ENCODE measurements at places on chromosomes 5 and 9.

DNA sequence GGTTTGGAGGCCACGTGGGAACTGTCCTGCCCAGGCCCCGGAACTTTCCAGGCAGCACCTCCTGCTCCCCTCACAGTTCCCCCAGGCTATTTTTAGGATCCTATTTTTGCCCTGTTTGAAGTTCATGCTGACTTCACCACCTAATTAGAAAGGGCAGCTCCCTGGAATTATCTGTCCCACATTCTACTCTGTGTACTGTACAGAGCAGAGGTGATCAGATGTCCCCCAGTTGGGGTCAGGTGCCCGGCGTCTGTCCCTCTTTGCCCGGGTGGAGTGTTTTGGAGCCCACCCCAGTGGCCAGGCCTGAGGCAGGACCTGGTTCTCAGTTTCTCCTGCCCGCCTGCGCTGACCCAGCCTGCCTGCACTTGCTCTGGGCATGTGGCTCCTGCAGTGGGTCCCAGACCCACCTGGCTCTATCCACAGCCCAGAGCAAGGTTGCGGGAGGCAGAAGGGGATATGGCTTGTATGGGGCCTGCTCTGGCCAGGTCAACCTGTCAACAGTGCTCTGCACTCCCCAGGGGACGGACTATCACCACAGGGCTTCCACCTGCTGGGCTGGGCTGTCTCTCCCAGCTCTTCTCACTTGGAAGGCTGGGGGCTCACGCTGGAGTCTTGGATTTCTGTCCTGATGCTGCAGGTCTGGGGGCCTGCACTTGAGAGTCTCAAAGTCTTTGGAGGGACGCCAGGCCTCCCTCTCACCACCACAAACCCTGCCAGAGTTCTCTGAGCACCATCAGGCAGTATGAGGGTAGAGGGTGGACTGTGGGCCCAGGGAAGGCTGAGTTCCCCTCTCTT is 268.3 kb downstream of the GADD45G start:
- H3K36me3 ChIP-seq = no peaks in the 10 kb centered on the region
- H3K27me3 ChIP-seq = peaks cover 14% of the 10 kb centered on the region
- DNase-seq = no peak
- peaks cover 1% of the 10 kb centered on the region for H3K4me1 ChIP-seq
- H3K27ac ChIP-seq = no peak overlapping the region
- H3K4me3 ChIP-seq = no peak overlapping the region

GRCh38 chr5:104186510-104186909 is 623.9 kb upstream of the NUDT12 start:
- no peak for DNase-seq
- H3K27ac ChIP-seq = no peak overlapping the region
- no peaks in the 10 kb centered on the region for H3K4me1 ChIP-seq
- H3K27me3 ChIP-seq = no peaks in the 10 kb centered on the region
- no peak overlapping the region for H3K4me3 ChIP-seq

DNA sequence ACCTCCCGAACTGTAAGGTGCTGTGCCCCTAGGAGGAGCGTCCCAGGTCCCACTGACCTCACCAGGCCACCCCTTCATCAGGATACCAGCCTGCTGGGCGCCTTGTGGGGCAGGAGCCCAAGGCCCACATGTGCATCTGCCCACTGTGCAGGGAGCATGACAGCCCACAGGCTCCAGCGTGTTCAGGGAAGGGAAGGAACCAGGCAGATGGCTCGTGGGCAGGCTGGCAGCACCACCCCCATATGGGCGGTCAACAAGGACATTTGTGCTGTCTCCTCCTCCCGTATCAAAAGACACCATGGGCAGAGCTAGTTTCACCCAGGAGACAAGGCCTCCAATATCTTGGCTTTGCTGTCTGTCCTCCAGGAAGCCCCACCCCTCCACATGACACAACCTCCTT is 85.5 kb upstream of the PPP1R26 start:
- DNase-seq = no peak
- no peaks in the 10 kb centered on the region for H3K27me3 ChIP-seq
- no peaks in the 10 kb centered on the region for H3K36me3 ChIP-seq
- no peaks in the 10 kb centered on the region for H3K4me1 ChIP-seq

GRCh38 chr9:96411129-96411838 is 6.9 kb downstream of the ZNF367 start:
- no peak for DNase-seq
- H3K4me3 ChIP-seq = no peak overlapping the region
- H3K4me1 ChIP-seq = peaks cover 2% of the 10 kb centered on the region
- H3K27me3 ChIP-seq = no peaks in the 10 kb centered on the region

DNA sequence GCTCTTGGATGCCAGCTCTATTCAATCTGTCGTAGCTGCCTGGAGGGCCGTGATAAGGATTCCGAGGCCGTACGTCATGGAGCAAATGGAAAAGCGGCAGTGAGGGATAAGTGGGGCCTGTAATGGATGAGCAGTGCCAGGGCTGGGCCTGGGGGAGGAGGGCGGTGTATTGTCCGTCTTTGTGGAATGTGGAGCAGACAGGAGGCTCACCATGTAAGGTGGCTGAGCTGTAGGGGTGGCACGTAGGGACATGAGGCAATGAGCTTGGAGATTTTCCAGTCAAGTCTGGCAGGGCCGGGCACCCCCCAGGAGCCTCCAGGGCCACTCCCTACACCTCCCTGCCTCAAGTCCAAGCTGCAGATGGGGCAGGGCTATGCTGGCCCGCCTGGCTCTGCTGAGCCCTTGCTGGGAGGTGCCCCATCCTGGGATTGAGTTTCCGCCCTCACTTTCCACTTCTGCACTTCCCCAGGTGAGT is 29.2 kb downstream of the NCS1 start:
- H3K36me3 ChIP-seq = no peaks in the 10 kb centered on the region
- H3K27me3 ChIP-seq = no peaks in the 10 kb centered on the region
- no peak overlapping the region for H3K4me3 ChIP-seq
- H3K27ac ChIP-seq = peak overlapping the region; percentile 39
- DNase-seq = no peak

GRCh38 chr5:127766676-127767335 is 63.6 kb downstream of the CCDC192 start:
- H3K27me3 ChIP-seq = no peaks in the 10 kb centered on the region
- H3K36me3 ChIP-seq = no peaks in the 10 kb centered on the region
- H3K4me3 ChIP-seq = no peak overlapping the region
- no peak overlapping the region for H3K27ac ChIP-seq

GRCh38 chr5:151683444-151683843 is 3.3 kb downstream of the SPARC start:
- peaks cover 23% of the 10 kb centered on the region for H3K27me3 ChIP-seq
- peaks cover 19% of the 10 kb centered on the region for H3K4me1 ChIP-seq
- no peaks in the 10 kb centered on the region for H3K36me3 ChIP-seq
- no peak overlapping the region for H3K27ac ChIP-seq
- DNase-seq = no peak
- H3K4me3 ChIP-seq = no peak overlapping the region

GRCh38 chr5:74761241-74761640 is 5.7 kb downstream of the GFM2 start:
- peaks cover 9% of the 10 kb centered on the region for H3K4me1 ChIP-seq
- DNase-seq = no peak
- no peak overlapping the region for H3K27ac ChIP-seq
- no peak overlapping the region for H3K4me3 ChIP-seq
- H3K27me3 ChIP-seq = no peaks in the 10 kb centered on the region

GRCh38 chr5:1644810-1645571 is 121.2 kb upstream of the LPCAT1 start:
- H3K27ac ChIP-seq = no peak overlapping the region
- peak overlapping the region; percentile 46 for H3K4me3 ChIP-seq
- no peaks in the 10 kb centered on the region for H3K36me3 ChIP-seq
- DNase-seq = peak; percentile 82
